ENCODE measurements at places on chromosomes 16 and 17. TPM values are rescaled to one million over a fixed set of nuclear protein-coding genes. Genes with fewer than 3 reads are reported as not detected.
A peak's percentile ranks its signal among the peaks of the same experiment; 100 is the strongest.

GRCh38 chr17:78791840-78792709, 10.0 kb upstream of the CYTH1 start:
- no peak for DNase-seq

DNA sequence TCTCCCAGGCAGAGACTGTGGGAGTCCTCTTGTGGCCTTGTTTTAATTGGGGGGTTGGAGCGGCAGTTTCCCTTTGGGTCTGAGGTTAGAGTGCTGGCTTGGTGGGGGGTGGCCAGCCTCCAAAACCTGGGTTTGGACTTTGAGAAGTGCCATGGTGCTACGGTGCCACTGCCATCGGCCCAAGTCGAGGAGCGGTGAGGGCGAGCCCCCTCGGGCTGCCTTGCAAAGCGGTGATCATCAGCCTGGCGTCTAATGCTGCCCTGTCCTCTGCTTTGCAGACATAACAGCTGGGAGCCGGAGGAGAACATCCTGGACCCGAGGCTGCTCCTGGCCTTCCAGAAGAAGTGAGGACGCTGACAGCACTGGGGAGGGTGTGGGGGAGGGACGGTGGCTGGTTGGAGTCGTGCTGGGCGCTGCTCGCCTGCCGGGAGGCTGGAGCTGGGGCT, 1.2 kb downstream of the CBX2 start:
- peak; percentile 27 for DNase-seq

GRCh38 chr17:69539274-69539673, 124.8 kb downstream of the MAP2K6 start:
- no peak for DNase-seq

GRCh38 chr17:31321481-31321880, at the start of gene EVI2A:
TSS of gene EVI2A (minus strand) at chr17:31321622. CDS start at chr17:31319013, 2,609 bp downstream.
- DNase-seq, result no peak

- no peak for DNase-seq
These were observed 1.2 kb downstream of the RFFL start for GRCh38 chr17:35062308-35062707.

GRCh38 chr16:23435500-23435899, 17.5 kb downstream of the COG7 start:
- DNase-seq, result peak; percentile 56

The VASN gene
- polyA plus RNA-seq, result 18.8 TPM

The ITGAL gene
- polyA plus RNA-seq, result 15.2 TPM

All from lung (tissue), 17 donors.